ENCODE measurements at places on chromosomes 2 and 18.

DNA sequence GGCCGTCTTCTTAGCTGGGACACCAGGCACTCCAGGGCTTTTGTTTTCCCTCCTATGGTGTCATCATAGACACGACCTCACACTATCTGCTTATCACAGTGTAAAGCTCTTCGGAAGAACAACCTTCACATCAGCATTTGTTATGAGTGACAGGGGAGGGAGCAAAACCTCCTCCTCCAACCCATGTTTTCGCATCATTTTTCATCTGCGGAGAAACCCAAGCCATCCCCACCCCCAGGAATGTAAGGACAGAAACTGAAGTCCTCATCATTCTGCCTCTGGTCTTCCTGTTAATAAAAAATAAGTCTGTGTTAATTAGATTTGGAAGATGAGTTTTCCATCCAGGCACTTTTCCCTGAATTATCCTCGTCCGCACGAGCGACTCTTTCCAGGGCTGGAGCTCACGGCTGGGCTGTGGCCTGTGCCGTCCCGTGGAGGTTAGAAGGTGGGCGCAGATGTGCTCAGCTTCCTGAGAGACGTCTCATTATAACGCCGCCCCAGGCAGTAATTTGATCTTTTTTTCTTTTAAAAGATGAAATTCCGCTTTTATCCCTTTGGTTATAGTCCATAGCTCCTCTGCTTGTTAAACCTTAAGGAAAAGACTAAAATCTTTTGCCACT is 101.6 kb upstream of the TMEM18 start:
- no peak for DNase-seq

GRCh38 chr2:102506743-102507142 is 33.7 kb downstream of the SLC9A4 start:
- DNase-seq = no peak

DNA sequence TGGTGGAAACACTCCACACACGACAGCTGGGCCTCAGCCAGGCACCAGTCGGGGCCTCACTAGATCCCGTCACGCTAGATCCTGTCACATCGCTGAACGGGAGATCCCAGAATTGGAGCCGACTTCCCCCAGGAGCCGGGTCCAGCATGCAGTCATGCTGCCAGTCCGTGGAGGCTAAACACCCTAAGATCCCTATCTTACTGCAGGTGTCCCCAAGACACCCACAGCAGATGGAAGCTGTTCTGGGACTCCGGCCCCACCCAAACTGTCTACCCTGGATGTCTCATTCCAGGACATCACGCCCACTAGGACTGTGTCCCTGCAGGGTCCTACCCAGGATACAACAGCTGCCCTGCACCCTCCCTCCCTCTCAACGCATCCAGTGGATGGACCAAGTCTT is 23.4 kb downstream of the ZNF516 start:
- no peak for DNase-seq

- DNase-seq = peak; percentile 75
Measured at GRCh38 chr18:79524181-79525078, 128.7 kb downstream of the NFATC1 start.

- no peak for DNase-seq
Measured at GRCh38 chr2:158740621-158741020, 54.5 kb upstream of the DAPL1 start.

DNA sequence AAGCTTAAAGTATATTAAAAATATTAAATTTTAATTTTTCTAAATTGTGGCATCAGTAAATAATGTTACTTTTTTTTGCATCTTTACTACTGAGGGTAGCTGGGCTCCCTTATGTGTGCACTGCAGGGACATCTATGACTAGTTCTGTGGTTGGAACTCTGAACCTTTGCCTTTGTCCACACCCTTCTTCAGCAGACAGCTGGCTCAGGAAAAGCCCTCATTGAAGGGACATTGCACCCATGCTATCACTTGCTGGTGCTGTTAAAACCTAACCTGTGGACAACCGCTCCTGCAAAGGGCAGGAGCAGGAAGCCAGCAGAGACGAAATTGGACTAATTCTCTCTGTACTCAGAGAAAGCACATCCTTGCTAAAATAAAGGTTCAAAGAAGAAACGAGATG is 30.1 kb downstream of the MOCOS start:
- DNase-seq = no peak

DNA sequence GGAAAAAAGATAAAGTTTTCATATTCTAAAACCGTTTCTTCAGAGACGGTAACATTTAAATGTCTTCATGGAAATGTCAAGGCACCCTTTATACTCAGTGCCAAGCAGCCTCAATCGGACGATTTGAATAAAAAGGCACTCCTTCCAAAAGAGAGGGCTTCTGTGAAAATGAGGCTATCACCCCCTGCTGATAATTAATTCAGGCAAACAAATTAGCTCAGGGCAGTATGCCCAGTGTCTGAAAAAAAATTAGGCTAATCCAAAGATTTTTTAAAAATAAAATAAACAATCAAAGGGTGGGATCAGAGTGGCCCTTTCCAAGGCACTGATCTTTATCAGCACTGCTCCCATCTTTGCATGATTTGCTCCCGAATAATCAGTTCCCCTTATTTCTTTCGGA is 151.0 kb upstream of the PID1 start:
- no peak for DNase-seq

DNA sequence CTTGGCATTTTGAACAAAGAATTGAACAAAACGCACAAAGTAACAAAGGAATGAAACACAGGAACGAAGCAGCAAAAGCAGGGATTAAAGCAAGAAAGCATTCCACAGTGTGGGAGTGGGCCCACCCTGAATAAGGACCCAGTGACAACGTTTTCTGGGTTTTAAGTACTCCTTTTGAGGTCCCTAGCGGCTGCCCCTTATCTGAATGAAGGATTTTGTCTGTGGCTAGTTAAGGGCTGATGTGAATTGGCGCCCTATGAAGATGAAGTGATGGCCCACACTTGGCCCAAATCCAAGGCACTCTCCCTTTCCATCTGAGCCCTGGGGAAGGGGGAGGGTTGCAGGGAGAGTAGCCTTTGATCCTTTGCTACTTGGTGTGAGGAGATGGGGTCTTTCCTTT is 7.8 kb upstream of the CCDC141 start:
- DNase-seq = no peak

DNA sequence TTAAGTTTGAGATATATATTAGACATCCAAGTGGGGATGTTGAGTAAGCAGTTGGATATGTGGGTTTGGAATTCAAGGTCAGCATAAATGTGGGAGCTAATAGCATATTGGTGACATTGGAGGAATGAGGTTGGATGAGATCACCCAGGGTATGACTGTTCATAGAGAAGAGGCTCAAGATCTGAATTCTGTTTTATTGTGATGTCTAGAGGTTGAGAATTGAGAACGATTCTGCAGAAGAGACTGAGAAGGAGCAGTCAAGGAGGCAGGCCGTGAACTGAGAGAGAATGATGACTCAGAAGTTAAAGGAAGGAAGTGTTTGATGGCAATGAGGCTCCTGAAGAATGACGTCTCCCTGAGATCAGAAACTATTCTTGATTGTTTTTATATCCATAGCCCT is 5.9 kb downstream of the SERPINB11 start:
- DNase-seq = no peak

GRCh38 chr2:1683297-1683696 is 61.0 kb downstream of the PXDN start:
- no peak for DNase-seq

DNA sequence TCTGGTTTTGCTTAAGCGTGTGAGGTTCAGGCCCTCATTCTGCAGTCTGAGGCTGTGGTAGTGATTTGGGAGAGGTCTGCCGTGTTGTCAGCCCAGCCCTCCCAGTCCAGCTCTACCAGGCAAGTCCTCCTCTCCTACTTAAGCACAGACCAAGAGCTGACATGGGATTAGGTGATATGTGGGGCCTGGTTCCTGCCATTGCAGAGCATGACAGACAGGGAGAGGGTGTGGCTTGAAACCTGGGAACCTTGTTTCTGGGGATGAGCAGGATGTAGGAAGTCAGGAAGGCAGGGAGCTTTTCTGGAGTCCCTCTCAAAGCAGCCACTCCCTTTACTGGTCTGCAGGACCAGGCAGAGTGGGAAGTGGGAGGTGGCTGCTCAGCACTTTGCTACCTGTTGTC is 38.6 kb downstream of the PTPRM start:
- no peak for DNase-seq

- no peak for DNase-seq
Measured at GRCh38 chr2:177078416-177078815, 134.2 kb upstream of the HNRNPA3 start.

GRCh38 chr2:97714084-97714949 is 941 bp downstream of the ZAP70 start:
- DNase-seq = peak; percentile 49

DNA sequence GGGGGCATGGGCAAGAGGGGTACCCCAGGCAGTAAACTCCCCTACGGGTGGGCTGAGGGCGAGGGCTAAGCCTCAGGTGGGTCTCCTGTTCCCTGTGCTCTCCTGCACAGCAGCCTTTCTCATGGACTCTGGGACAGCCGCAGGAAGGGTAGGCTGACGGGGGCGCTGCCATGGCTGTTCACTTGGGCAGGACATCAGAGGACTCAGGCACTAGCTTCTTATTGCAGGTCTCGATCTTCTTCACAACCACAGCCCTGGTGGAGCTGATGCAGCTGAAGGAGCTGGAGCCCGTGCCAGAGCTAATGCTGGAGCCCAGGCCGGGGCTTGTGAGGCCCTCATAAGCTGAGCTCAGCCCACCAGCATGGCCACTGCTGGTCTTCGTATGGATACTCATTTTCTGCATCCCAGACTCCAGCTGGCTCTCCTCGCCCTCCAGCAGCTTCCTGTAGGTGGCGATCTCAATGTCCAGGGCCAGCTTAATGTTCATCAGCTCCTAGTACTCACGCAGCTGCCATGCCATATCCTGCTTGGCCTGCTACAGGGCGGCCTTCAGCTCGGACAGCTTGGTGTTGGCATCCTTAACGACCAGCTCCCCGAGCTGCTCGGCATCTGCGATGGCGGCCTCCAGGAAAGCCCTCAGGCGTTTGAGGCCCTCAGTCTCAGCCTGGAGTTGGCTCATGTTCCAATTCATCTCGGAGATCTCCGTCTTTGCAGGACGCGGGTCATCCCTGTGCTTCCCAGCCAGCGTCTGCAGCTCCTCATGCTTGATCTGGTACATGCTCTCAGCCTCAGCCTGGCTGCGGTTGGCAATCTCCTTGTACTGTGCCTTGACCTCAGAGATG is 359.8 kb upstream of the SETBP1 start:
- DNase-seq = no peak

DNA sequence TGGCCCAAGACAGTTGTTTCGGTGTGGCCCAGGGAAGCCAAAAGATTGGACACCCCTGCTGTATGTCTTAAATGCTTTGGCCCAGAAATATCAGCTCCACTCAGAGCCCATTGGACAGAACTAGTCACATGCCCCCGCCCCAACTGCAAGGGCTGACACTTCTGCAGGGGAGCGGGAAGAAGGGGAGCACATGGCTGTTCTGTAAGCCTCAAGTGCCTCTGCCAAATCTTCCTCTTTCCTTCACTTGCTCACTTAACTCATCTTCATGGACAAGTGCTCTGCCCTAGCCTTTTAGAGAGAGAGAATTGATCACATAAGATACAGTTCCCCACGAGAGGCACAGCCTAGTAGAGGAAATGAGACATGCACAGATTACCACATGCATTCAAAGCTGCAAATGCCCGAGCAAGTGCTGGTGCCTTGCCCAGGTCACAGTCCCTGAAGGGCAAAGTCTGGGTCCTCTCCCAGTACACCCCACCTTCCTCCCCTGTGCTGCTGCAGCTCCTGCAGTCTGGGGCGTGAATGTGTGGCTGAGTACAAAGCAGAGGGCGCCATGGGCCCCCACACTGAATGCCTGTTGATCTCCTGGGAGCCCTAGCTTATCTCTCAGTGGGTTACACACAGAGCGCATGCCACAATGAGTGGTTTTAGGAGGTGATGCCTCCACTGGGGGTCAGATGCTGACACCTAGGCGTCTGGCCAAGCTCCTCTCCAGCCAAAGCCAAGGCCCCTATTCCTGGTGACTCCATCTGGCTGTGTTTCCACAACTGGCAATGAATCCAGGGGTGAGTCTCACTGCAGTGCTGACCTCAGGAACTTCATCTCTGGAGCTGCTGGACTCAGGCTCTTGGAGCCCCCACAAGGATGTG is 135.3 kb downstream of the CTIF start:
- no peak for DNase-seq

DNA sequence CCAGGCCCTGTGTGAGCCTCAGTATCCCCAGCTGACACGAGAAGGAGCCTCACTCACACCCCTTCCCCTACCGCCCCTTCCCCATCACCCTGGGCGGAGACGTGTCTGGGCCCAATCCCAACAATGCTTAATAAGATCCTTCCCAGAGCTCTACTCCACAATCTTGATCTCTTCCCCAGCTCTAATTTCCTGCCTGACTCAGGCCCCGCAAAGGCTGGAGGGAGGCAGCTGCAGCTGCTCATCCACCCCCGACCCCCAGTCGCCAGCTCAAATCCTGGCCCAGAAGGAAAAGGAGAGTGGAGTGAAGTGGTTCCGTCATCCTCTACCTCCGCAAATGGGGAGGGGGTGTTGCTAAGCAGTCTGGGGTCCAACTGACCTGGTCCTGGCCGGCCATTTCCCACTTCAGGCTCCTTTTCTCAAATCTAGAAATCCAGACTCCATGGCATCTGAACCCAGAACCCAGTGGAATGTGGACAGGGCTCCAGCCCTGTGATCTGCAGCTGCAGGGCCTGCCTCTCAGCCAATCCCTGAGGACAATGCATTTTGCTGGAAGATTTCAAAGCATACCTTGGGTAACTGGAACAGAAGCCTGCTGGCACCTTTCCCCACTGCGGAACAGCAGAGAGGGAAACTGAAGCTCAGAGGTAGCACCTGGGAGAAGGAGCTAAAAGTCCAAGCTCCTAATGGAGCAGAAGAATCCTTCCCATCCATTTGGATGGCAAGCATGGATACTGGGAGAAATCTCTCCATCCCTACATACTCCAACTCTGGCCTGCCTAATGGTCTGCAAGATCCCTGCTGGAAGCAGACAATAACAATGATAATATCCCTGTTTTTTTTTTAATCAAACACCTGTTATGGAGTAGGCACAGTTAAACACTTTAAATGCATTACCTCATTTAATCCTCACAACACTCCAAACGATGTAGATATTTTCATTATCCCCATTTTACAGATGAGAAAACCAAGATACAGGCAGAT is 5.6 kb upstream of the TNS1 start:
- no peak for DNase-seq

DNA sequence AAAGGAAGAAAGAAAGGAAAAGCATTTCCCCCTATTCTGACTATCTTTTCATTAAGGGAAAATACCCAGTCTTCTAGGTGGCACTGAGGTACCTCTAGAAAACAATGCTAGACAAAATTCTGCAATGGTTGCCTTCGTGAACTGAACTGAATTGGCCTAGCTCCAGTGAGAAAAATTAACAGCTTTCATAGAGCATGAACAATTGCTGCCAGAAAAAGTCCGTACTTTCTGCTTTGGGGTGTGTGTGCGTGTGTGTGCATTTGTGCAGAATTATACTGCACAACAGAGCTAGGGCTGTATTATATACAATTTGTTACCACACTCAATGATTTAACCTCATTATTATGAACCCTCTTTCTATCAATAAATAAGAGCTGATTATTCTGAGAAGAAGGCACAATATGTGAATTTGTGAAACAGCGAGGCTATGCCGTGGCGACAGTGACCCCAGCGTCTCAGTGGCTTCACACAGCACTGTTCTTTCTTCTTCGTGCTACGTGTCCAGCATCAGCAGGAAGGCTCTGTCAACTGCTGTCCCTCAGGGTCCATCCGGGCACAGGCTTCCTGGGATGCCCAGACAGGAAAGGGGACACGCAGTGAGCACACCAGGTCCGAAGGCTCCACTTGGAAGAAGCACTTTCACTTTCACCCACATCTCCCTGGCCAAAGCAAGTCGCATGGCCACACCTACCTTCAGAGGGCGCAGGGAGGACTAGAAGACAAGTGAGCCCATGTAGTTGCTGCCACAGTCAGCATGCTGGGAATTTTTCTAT is 47.5 kb downstream of the PTGR3 start:
- peak; percentile 29 for DNase-seq

GRCh38 chr2:104033399-104033798 is 820.5 kb upstream of the POU3F3 start:
- no peak for DNase-seq
